ENCODE measurements at places on chromosomes 11 and 22.

GRCh38 chr11:102990145-102990544, 34.6 kb upstream of the MMP13 start:
- DNase-seq: no peak

- DNase-seq: no peak
Observed at GRCh38 chr11:68067991-68068390, 29.2 kb downstream of the TCIRG1 start.

DNA sequence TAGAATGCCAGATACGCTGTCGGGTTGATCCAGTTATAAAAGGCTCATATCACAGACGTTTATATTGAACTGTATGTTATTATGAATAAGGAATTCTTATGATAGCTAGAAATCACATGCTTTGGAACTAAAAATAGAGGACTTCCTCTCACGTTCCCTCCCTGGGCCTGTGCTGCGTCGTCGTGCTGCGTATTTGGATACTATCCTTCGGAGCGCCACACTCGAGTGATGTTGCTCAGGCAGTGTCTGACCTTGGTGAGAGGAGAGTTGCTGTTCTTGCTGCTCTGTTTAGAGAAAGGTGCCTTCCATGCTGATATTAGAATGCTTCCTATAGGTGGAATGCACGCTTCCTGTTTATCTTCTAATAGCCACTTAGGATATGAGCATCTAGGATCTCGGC, 20.2 kb upstream of the ST14 start:
- no peak for DNase-seq

- no peak for DNase-seq
Observed at GRCh38 chr22:42080287-42080686, 787 bp downstream of the SMDT1 start.

DNA sequence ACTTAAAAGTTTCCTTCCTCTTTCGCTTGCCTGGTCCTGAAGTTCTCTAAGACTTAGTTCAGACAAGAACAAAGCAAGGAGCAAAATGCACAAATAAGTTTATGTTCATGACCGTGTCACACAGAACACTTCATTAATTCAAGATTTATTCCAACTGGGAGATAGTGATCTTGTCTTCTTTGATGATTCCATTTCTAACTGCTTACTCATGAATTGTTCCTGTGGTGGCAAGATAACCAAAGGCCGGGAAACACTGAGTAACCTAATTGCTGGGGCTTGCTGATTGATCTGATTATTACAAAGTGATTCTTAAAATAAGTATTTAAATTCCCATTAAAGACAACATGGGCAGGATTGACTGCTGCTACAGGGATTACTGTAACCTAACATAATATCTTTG, 1462.9 kb upstream of the RAG2 start:
- DNase-seq: no peak

DNA sequence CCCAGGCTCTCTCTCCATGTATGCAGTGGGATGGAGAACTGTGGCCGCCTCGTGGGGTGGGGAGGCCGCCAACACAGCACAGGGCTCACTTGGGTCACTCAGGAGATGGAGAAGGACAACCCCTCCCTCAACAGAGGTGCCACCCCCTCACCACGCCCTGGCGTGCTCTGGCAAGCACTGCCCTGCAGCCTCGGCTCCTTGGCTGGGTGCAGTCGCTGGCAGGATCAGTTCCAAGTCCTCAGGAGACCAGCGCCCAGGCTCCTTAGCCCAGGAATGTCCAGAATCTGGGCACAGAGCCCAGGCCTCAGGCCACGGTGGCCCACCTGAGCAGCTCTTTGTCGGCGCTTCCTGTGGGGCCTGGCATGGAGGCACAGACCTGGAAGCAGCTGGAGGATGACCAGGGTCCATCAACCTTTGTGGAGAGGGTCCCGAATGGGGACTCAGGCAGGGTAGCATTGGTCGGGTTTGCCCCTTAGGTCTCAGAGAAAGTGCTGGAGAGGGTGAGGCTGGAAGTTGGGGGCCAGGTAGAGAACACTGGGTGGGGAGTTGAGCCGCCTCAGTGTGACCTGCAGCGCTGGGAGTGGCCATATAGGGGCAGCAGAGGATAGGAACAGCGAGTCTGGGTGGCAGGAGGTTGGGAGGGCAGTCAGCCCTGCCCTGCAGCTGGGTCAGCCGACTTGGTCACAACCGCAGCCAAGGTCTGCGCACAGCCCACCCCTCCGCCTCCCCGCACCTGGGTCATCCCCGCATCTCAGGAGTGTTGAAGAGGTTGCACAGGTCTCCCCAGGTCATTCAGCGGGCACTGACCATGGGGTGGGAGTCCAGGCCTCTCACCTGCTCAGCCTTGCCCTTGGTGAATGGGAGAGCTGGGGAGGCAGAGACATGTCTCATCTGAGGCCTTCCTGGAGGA, 8.2 kb downstream of the SUSD2 start:
- DNase-seq: peak; percentile 14

- no peak for DNase-seq
Observed at GRCh38 chr22:42562684-42563083, 8.9 kb downstream of the SERHL2 start.

DNA sequence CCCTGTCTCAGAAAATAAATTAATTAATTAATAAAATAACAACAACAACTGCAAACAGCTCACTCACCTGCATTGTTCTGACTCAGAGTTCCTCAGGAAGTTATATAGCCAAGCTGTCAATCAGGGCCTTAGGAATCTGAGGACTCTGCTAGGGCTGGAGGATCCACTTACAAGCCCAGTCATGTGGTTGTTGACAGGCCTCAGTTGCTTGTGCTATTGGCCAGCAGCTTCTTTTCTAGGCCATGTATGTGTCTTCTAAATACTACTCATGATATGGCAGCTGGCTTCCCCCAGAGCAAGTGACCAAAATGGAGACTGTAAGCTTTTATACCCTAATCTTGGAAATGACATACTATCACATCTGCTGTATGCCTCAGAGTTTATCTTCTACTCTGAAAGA, 20.8 kb upstream of the ATP5MG start:
- no peak for DNase-seq

- peak; percentile 67 for DNase-seq
Observed at GRCh38 chr11:61797263-61797944, 4.7 kb downstream of the FEN1 start.

DNA sequence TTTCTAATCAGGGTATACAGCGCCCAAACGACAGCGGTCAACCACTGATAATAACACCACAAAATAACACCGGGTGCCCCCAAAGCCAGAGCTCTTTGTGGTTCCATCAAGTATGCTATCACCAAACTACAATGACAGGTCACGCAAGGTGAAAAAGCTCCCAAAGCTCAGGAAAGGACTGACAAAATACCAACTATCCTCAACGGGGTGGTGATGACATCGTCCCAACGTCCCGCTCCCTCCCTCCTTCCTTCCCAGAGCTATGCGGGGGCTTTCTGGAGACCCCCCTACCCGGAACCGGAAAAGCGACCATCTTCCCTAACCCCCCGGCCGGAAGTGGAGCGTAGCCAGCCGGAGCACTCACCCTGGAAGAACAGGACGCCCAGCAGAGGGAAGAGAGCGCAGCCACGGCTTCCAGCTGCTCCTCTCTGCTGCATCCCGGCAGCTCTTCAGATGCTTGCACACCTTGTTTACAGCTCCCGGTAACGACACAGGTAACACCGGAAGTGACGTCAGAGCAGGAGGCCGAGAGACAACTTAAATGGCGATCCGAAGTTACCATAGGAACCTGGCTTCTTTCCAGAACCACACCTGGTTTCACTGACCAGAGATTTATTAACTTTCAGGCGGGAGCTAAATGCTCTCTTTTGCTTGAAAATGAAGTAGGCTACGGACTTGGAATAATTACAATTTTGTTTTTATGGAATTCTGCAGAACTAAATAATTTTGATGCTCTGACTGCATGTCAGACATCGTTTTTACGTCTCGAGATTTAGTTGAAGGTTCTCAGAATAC, at the start of gene MPZL3:
Gene MPZL3 (minus strand): TSS at position 508 of the 795 bp plus-strand sequence. CDS start 71 bp downstream, at position 437.
- DNase-seq: peak; percentile 83

DNA sequence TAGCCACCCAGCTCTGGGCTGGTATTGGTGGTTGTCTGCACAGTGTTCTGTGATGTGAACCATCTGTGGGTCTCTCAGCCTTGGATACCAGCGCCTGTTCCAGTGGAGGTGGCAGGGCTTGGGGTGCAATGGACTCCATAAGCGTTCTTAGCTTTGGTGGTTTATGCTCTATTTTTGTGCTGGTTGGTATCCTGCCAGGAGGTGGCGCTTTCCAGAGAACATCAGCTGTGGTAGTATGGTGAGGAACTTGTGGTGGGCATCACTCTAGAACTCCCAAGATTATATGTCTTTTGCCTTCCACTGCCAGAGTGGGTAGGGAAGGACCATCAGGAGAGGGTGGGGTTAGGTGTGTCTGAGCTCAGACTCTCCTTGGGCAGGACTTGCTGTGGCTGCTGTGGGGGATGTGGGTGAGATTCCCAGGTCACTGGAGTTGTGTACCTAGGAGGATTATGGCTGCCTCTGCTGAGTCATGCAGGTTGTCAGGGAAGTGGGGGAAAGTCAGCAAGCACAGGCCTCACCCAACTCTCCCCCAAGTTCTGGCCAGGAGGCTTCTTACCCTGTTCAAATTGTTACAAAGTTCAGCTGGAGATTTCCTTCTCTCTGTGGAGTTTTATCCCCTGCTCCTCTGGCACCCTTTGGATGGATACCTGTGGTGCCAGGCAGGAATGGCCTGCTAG, 47.2 kb downstream of the MRGPRX2 start:
- DNase-seq: no peak

DNA sequence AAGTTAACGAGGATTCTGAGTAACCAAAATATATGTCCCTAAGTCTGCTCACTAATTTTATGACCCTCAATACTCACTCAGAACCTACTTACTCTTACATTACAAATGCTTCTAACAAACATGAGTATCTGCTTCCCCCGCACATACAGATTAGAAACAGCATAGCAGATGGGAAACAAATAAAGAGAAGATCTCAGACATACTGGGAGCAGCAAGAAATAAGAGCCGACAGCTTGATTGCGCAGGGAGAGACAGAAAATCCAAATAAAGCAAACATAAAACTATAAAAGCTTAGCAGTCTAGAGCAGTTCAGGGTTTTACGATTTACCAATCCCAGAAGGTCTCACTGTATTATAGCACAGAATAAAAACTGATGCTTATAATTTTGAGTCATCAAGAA, 89.1 kb upstream of the DBX1 start:
- no peak for DNase-seq

- no peak for DNase-seq
Observed at GRCh38 chr11:8013833-8014232, 26.7 kb downstream of the EIF3F start.

- no peak for DNase-seq
Observed at GRCh38 chr11:36488096-36488495, 22.0 kb downstream of the TRAF6 start.

DNA sequence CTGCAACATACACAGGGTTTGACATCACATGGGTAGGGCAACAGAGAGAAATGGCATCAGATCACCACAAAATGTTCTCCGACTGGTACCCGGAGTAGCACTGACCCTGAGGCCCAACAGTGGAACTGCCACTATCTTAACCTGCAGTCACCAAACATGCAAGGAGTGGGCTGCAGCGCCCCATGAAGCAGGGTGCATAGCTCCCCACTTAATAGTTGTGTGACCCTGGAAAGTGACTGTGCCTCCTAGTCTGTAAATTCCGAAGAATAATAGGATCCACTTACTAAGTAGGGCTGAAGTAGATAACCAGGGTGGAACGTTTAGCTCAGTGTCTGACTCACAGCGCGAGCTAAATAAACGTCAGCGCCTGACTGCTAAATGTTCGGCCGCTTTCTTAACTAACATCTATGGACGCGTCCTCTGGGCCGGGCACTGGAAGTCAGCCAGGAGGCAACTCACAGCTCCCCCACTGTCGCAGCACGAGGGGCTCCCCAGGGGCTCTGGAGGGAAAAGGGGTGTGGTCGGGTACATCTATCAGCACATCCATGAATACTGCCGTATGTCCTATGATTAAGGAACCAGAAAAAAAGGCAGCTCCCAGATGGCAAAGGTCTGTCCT, 777 bp downstream of the LTO1 start:
- no peak for DNase-seq

- no peak for DNase-seq
Observed at GRCh38 chr11:129694966-129695365, 120.7 kb upstream of the TMEM45B start.

GRCh38 chr22:48402591-48403031, 1425.1 kb downstream of the BRD1 start:
- DNase-seq: no peak

DNA sequence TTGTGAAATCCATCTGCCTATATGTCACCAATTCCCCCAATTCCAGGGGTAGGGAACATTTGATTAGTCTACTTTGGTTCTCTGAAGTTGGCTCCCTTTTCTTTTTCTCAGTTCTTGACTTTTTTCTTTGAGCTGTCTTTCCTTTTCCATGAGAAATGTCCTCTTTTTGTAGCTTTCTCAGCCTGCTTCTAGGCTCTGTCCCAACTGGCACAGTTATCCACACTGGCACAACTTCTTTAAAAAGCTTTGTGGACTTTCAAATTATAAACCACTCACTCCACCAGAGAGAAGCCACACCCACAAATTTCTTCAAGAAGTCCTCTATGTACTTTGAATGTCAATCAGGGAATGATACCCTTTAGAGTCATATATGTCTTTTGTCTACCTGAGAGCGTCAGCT, 100.5 kb downstream of the TTC17 start:
- DNase-seq: no peak

DNA sequence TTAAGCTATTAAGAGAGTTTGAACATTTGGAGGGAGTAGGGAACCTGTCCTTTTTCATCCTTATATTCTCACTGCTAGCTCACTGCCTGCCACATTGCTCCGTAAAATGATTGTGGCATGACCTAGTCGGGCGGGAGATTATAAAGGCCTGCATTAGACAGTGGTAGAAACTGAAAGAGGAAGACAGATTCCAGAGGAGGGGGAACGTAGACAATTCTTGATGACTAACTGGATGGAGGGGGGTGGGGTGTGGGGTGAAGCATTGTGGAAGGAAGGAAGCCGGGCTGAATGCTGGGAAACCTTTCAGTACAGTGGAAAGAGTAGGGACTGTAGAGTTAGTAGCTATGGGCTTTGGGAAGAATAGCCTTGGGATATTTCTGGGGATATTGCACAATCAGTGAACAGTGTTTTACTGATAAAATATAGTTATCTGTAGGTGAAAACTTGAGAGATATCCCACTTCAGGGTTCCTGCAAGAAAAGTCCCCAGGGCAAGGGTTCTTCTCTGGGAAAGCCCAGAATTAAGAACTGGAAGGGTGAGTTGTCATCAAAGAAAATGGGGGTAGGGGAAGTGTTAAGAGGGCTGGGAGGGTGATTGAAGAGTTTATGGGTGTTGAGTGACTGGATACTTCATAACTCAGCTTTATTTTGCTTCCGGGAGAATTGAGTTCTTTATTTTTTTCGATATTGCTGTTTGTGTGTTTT, 2.1 kb downstream of the MED15 start:
- peak; percentile 22 for DNase-seq

DNA sequence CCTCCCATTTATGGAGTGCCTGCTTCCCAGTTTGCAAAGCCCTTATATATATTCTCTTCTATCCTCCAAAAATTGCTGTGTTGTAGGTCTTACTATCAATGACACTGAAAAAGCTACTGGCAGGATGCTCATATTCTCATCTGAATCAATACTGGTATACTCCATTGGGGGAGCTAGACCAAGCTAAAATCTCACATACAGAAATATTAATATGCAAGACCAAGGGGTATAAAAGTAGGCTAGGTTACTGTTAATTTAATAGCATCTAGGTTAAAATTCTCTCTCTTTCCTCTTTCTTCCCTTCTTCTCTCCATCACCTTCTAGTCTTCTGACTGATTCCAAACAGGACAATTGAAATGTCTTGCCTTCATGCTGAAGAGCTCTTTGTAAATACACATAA, 17.1 kb upstream of the BDNF start:
- DNase-seq: no peak

- no peak for DNase-seq
Observed at GRCh38 chr11:79110796-79111195, 330.0 kb downstream of the TENM4 start.
